ENCODE measurements at places on chromosomes 3 and 15. TPM values are rescaled to one million over a fixed set of nuclear protein-coding genes. Genes with fewer than 3 reads are reported as not detected.

DNA sequence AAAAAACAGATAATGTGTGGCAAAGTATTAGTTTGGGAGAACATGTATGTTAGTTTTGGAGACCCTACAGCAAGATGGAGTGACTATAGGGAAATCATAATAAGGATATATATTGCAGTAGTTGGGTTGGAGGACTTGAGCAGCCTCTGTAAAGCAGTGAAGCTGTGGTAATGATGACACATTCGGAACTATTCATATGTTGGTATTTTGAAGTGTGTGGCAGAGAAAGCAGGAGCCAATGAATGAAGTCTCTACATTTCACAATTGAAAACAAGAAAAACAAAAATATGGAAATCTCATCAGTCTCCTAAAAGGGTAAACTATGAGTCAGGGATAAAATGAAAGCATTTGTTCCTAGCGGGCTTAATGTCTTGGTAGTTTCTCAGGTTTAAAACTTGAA, 645.9 kb downstream of the OTOL1 start:
- no peak overlapping the region for H3K27ac ChIP-seq
- no peak overlapping the region for H3K4me3 ChIP-seq
- H3K36me3 ChIP-seq = no peaks in the 10 kb centered on the region
- no peaks in the 10 kb centered on the region for H3K27me3 ChIP-seq
- no peaks in the 10 kb centered on the region for H3K4me1 ChIP-seq

- no peaks in the 10 kb centered on the region for H3K36me3 ChIP-seq
- no peak for DNase-seq
- no peak overlapping the region for H3K27ac ChIP-seq
- no peaks in the 10 kb centered on the region for H3K27me3 ChIP-seq
- H3K4me3 ChIP-seq = no peak overlapping the region
Measured at GRCh38 chr15:85383470-85384148, 3.2 kb downstream of the AKAP13 start.

DNA sequence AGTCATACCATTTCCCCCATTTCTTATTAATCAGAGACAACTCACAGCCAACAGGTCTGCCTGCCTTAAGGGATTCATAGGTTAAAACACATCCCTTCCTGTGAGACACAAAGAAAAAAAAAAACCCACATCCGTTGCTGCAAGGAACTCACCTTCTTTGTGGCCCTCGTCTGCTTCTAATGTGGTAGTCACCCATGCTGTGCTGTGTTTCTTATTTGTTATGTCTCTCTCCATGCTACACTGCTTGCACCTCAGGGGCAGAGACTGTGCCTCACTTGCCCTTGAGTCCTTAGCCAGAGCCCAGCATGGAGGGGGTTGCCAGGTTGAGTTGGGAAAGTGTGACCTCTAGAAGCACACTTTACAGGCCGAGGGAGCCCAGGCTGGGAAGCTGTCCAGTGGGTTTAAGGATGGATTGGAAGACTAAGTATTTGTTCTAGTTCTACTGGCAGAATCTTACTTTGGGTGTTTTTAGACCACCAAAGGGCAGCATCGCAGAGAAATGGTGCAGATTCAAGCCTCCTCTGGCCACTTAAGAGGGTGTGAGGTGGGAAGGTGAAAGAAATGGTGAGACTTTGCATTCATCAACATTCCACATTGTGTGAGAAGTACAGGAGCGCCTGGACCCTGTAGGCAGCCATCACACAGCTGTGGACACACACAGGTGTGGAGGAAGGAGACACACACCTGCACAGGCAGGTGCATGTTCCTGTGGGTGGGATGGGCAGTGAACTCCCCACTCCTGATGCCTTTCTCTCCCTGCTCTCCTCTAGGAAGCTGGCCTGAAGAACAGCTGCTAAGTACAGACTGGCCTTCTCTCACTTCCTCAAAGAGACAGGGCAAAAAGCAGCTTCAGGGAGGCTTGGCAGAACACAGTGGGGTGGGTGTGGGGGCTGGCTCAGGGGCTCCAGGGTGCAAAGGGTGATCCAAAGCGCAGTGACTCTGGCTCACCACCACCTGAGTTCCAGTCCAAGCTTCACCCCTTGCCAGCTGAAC, 48.8 kb downstream of the GLB1 start:
- H3K4me3 ChIP-seq = peak overlapping the region; percentile 73
- H3K27ac ChIP-seq = peak overlapping the region; percentile 86
- peaks cover 43% of the 10 kb centered on the region for H3K4me1 ChIP-seq

DNA sequence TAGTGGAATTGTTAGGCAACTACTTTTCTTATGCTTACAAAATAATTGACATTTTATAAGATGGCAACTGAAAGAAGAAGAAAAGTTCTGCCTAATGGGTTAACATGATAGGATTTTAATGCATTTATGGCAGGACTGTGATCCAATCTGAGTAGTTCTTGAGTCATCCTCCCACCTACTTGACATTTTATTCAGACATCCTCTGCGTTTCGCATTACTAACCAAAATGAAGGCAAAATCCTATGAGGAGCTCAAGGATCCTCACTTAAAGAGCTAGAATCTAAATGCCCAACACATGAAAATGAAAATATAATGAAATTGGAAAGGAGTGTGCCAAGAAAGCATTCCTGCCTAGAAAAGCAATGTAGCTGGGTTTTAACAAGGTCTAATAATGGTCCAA, 581.1 kb upstream of the SEMA6D start:
- no peak for DNase-seq
- H3K4me3 ChIP-seq = no peak overlapping the region
- no peaks in the 10 kb centered on the region for H3K36me3 ChIP-seq
- no peak overlapping the region for H3K27ac ChIP-seq

- no peaks in the 10 kb centered on the region for H3K4me1 ChIP-seq
- H3K27me3 ChIP-seq = peaks cover 27% of the 10 kb centered on the region
- DNase-seq = no peak
- H3K4me3 ChIP-seq = no peak overlapping the region
- H3K36me3 ChIP-seq = no peaks in the 10 kb centered on the region
Measured at GRCh38 chr15:70201425-70201775, 103.7 kb upstream of the TLE3 start.

DNA sequence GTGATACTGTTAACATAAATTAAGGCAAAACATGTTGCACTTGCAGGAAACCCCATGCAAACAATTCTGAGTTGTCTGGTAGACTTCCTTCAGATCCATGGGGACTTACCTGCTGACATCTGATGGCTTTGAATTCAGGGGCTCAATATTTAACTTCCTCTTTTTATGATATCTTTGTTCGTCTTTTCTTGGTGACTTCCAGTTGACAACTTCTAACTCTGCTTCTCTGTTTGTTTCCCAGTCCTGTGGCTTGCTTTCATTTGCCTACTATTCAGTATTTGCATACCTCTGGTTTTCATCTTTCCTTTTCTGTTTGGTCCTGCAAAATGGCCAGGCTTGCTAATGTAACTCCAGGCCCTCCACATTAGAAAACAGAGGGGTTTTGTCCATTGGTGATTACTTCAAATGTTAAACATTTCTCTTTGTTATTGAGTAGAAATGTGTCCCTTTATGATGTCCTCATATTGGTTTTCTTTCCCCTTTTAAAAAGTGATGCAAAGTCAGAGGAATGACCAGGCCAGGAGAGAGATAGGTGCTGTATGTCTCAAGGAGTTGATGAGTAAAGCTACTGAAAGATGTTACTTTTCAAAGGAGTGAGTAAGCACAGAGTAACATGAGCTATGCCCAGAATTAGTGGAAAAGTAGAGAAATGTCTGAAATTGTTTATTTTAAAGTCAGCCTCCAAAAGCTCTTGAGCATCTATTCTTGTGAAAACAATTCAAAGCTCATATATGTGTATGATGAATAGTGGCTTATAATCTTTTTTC, 335.9 kb downstream of the LPP start:
- peaks cover 6% of the 10 kb centered on the region for H3K36me3 ChIP-seq
- no peak overlapping the region for H3K4me3 ChIP-seq
- DNase-seq = no peak
- peaks cover 23% of the 10 kb centered on the region for H3K4me1 ChIP-seq
- no peaks in the 10 kb centered on the region for H3K27me3 ChIP-seq

GRCh38 chr3:141246958-141247301, 15.3 kb downstream of the PXYLP1 start:
- H3K4me3 ChIP-seq = no peak overlapping the region
- no peak overlapping the region for H3K27ac ChIP-seq
- H3K27me3 ChIP-seq = no peaks in the 10 kb centered on the region
- no peak for DNase-seq
- no peaks in the 10 kb centered on the region for H3K36me3 ChIP-seq

GRCh38 chr15:59028387-59028955, 41.0 kb downstream of the RNF111 start:
- DNase-seq = no peak
- H3K4me1 ChIP-seq = peaks cover 28% of the 10 kb centered on the region
- H3K27me3 ChIP-seq = no peaks in the 10 kb centered on the region

Gene TMEM108
- total RNA-seq = not detected

- peak overlapping the region; percentile 50 for H3K27ac ChIP-seq
- no peak overlapping the region for H3K4me3 ChIP-seq
- peaks cover 6% of the 10 kb centered on the region for H3K36me3 ChIP-seq
- no peak for DNase-seq
- H3K4me1 ChIP-seq = peaks cover 11% of the 10 kb centered on the region
- H3K27me3 ChIP-seq = no peaks in the 10 kb centered on the region
Measured at GRCh38 chr3:42179110-42179725, 86.8 kb downstream of the CCK start.

GRCh38 chr3:191958980-191959671, 498.2 kb downstream of the PYDC2 start:
- DNase-seq = no peak
- H3K27me3 ChIP-seq = no peaks in the 10 kb centered on the region
- no peak overlapping the region for H3K27ac ChIP-seq
- no peaks in the 10 kb centered on the region for H3K36me3 ChIP-seq

GRCh38 chr3:120064641-120065040, 29.6 kb downstream of the GSK3B start:
- H3K36me3 ChIP-seq = no peaks in the 10 kb centered on the region
- no peak overlapping the region for H3K27ac ChIP-seq
- no peak for DNase-seq
- peaks cover 35% of the 10 kb centered on the region for H3K4me1 ChIP-seq

Measured in natural killer cell treated with Interleukin-12 subunit alpha and Interleukin-12 subunit beta and Interleukin-15 and Interleukin-18, amount 100 ng/mL, for 72 hours (primary cell).